ENCODE measurements at places on chromosomes 12 and 14.

DNA sequence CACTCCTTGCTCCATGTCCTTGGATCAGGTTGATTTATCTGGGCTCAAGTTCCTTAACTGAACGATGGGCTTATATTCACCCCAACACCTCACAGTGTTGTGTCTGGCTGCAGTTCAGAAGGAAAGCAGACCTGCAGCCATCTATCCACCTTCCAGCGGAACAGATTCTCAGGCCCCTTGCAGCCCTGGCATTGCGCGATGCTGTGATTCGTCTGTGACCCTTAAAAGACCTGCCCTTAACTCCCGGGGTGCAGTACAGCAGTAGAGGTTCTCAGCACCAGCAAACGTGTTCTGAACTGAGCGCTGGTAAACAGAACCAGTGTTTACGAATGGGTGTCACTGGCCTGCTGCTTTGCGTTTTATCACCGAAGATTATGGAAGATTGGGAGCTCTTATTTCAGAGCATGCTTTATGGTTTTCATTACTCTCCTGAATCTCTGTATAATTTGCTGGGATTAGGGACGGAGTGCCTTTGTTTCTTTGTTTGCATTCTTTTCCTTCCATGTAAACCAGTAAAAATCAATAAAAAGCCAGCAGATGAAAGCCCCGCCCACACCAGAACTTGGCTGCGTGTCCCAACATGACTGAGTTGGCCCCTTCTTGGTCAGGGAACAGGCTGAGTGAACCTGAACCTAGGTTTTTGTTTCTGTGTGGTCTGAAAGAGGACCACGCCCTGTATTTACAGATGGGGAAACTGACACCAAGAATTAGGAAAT is 286.7 kb upstream of the CRY1 start:
- DNase-seq: no peak

DNA sequence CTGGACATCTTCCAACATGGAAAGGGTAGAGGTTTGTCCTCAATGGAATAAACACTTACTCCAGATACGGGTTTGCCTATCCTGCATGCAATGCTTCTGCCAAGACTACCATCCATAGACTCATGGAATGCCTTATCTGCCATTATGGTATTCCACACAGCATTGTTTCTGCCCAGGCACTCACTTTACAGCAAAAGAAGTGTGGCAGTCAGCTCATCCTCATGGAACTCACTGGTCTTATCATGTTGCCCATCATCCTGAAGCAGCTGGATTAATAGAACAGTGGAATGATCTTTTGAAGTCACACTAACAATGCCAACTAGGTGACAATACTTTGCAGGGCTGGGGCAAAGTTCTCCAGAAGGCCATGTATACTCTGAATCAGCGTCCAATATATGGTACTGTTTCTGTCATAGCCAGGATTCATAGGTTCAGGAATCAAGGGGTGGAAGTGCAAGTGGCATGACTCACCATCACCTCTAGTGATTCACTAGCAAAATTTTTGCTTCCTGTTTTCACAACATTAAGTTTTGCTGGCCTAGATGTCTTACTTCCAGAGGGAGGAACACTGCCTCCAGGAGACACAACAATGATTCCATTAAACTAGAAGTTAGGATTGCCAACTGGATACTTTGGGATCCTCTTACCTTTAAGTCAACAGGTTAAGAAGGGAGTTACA is 140.4 kb downstream of the SLC35F4 start:
- no peak for DNase-seq

DNA sequence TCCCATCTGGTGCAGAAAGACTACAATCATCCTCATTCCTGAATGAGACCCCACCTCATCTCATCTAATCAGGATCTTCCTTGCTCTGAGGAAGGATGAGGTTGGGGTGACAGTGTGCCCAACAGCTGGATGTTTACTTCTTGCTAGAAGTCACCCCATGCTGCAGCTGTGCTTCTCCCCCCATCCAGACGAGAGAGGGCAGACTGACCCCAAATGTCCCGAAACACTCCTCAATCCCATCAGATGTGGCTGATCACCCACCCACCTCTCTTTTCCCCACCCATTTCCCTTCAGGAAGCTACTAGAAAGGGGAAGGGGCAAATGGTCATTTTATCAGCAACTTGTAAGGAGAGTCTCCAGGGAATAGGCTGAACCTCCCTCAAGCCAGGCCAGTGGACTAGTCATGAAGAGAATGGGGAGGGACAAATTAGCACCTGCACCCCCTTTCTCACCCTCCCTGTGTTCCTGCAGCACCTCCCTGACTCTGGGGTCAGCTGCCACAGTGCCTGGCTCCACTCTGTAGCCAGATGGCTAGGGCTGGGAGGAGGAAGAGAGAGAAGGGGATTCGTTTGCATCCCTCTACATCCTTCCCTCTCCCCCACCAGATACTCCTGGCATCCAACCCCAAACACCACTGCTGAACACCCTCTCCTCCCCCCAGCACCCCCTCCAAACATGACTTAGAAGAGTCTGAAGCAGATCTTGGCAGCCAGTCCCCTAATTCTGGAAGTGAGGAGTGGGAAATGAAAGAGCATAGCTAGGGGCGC is 2.8 kb upstream of the BAZ2A start:
- no peak for DNase-seq

DNA sequence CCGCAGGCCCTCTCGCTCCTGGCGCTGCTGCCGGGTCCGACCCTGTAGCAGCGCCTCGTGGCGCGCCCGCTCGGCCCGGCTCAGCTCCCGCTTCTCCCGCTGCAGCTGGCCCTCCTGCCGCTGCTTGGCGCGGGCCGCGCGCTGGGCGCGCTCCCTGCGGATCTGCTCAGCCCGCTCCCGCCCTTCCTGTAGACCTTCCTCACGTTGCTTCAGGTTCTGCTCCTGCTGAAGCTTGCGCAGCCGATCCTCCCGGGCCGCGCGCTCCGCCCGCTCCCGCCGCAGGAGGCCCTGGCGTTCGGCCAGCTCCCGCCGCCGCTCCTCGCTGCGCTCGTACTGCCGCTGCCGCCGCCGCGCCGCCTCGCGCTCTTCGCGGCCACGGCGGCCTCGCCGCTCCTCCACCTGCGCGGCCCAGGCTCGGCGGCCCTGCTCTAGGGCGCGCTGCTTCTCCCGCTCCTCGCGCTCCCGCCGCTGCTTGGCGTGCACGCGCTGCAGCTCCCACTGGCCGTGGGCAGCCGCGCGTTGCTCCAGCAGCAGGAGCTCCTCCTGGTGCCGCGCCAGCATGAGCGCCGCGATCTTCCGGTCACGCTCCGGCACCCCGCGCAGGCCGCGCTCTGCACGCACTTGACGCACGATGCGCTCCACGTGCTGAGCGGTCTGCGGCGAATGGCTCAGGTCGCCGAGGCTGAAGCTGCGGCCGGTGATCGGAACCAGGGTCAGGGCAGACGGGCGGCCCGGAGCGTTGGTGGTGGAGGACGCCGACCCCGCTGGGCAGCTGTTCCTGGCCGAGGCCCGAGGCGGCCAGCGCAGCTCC is 2.4 kb downstream of the CCDC177 start:
- DNase-seq: no peak

DNA sequence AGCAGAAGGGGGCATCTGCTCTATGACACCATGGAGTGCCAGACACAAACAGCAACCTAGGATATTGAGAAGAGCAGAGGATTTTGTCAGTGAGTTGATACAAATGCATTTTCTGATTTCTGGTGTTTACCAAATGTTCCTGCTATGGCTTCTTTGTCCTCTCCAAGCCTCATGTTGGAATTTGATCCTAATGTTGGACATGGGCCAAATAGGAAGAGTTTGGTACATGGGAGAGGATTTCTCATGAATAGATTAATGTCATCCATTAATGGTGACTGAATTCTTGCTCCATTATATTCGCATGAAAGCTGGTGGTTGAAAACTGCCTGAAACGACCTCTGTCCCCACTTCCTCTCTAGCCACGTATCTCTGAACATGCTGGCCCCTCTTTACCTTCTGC is 1002.2 kb upstream of the FLRT2 start:
- no peak for DNase-seq

DNA sequence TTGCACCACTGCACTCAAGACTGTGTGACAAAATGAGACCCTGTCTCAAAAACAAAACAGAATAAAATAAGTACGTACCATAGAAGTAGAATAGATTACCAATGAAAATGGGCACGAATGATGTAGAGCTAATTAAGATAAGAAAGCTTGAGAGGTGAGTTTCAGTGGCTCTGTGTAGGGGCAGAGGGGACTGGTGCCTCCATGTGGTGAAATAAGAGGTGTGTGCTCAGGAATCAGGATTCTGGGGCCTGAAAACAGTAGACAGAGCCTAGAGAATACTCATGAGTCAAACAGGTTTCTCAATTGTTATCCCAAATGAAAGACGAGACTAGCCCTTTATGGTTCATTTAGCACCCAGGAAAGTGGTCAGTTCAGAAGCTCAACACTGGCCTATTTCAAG is 1145.1 kb downstream of the FLRT2 start:
- DNase-seq: no peak

- DNase-seq: no peak
Measured at GRCh38 chr14:59601056-59601455, 24.4 kb upstream of the CCDC175 start.

- DNase-seq: no peak
Measured at GRCh38 chr14:22986508-22987054, 4.2 kb upstream of the AJUBA start.

- DNase-seq: no peak
Measured at GRCh38 chr14:42277840-42278239, 671.2 kb downstream of the LRFN5 start.

DNA sequence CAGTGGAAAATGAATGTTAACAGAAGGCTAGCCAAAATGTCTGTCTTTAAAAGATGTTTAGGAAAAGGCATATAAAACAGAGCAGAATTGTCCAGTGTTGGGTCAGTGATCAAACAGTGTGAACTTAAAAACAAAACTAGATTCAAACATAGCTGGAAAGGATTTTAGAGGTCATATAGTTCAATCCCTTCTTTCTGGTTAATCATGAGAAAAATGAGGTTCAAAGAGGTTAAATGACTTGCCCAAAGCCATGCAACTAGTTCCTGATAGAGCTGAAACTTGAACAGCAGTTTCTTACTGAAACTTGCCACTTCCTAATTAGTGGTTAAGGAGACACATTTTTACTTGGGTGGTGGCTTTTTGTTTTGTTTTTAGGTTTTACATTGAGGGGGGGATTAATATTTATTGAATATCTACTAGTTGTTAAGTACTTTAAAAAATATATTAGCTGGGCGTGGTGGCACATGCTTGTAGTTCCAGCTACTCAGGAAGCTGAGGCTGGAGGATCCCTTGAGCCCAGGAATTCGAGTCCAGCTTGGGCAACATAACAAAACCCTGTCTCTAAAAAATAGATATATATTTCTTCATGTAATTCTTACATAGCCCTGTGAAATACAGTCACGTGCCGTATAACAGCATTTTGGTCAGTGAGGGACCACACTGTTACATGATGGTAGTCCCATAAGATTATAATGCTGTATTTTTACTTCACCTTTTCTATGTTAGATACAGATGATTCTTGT is 20.4 kb downstream of the ACVR1B start:
- no peak for DNase-seq

DNA sequence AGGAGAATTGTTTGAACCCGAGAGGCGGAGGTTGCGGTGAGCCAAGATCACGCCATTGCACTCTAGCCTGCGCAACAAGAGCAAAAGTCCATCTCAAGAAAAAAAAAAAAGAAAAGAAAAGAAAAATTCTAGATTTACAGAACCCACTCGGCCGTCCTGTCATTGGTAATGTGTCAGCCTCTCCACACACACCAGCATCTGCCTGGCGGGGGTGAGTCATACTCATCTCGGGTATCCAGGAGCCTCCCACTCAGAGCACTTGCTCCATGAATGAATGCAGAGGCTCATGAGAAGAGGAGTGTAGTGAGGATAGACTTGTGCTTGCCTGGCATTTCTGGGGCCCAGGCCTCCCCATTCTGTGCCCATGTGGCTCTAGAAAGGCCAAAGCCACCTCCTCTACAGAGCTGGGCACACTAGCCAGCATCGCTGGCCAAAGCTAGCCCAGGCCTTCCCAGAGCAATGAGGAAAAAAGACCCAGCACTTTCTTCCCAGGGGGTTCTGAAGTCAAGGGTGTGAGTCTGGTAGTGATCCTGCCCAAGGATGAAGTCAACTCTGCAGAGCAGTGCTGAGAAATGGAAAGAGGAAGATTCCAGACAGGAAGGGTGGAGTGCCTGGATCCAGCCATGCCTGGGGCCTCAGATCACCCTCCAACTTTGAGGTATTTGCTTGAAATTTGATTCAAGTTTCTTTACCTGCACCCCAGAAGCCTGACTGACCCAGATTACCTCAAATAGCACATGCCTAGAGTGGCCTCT is 31.2 kb upstream of the KLC1 start:
- DNase-seq: no peak

DNA sequence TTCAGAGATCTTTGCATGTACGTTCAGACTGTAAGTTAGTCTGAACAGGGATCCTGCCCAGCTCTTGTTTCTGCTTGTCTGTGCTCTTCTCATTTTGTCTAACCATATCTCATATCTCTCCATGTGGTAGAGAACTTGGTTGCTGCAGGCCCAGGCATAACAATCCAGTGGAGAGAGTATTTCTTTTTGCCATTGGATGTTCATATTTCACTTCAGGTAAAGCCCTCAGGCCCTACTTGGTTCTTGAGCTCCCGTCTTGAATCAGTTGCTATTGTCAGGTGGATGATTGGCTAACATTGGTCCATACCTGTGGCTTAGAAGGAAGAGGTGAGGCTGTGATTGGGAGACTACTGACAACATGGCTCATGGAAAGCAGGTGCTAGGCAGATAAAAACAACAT is 357.7 kb upstream of the FLRT2 start:
- DNase-seq: no peak

DNA sequence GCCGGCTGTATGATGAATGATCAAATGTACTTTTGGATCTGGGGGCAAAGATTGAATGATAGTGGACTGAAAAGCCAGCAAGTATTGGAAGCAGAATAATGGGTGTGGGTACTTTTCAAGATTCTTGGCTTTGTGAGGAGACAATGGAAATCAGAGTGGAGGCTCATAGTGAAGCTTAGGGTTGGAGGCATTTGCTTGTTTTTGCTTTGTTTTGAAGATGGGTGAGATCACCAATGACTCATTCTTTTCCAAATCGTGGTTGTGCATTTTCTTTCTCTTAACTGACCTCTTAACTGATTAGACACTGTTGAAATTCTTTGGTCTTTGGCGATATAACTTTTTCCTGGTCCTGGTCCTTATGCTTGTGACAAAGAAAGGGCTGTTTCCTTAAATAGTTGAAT is 54.4 kb downstream of the PELI2 start:
- DNase-seq: no peak

GRCh38 chr14:24052656-24053547 is 1.1 kb downstream of the CARMIL3 start:
- DNase-seq: no peak

All from GM12878 (cell line).